ENCODE measurements at places on chromosomes 13 and 19.

DNA sequence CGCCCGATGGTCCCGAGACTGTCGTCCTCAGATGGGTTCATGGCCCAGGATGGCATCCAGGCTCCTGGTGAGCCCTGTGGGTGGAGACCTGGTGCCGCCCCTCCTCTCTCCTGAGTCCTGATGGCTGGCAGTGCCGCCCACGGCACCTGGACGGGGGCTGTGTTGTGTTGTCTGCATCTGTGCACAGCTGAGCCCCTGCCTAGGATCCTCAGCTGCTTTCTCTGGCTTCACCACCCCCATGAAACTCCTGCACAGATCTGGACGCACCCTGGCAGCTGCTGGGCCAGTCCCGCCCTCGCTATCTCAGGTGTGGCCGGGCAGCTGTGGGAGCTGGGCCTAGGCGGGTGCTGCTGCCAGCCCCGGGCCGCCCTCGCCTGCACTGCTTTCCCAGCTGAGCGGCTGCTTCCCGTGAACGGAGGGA lies 27.7 kb downstream of the MCF2L start:
- DNase-seq, result no peak

GRCh38 chr13:40812102-40812501 lies 22.7 kb downstream of the SLC25A15 start:
- no peak for DNase-seq

GRCh38 chr19:51467864-51468544 lies 9.8 kb upstream of the SIGLEC8 start:
- DNase-seq, result no peak

GRCh38 chr13:91355099-91355825 lies 7.8 kb downstream of the MIR17HG start:
- no peak for DNase-seq

- DNase-seq, result no peak
Measured at GRCh38 chr13:59247171-59247570, 916.6 kb downstream of the DIAPH3 start.

DNA sequence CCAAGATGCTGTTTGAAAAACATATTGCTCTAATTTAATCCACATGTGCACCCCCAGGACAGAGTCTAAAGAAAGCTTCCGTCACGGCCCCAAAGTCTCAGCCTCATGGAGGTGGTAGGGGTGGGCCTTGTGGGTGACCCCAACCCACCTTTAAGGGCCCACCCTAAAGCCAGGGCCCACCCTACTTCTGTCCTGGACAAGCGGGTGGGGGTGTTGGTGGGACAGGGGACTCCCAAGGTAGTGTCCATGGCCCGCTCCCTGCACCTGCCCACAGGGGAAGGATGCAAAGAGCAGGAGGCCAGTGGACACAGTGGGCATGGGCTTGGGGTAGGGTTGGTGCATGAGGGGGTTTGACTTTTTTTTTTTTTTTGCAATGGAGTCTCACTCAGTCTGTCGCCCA lies 66.8 kb downstream of the KCTD15 start:
- DNase-seq, result no peak

DNA sequence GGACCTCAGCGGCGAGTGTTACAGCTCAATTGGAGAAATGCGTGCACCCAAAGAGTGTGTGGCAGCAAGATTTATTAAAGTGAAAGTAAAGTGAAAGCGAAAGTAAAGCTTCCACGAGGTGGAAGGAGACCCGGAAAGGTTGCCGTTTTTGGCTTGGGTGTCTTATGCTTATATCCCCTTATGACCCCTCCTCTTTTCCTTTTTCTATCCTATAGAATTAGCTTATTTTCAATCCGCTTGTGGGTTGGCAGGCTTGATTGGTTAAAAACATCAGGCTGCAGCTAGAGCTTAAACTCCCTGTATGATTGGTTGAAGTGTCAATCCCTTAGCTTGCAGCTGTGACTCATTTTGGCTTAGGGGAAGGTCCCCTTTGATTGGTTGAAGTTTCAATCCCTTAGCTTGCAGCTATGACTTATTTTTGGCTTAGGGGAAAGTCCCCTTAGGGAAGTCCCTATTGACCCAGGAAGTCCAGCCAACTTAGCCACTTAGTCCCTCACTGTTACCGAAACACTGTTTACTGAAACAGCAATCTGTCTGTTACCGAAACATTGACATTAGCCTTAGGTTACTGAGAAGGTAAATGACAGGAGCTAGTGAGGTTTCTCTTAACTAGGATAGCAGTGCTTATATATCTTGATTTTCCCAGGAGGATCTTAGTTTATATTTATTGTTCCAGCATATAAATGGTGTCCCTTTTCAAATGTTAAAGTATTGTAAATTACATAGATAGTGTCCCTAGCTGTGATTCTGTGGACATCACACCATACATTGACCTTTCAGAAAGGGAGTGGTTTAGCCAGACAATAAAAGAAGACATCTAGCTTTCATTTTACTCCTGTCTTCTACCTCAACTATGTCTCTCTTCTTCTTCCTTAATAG lies 575.8 kb downstream of the DACH1 start:
- peak; percentile 62 for DNase-seq

All from fibroblast of villous mesenchyme (primary cell).